ENCODE measurements at places on chromosomes 6 and 20.

DNA sequence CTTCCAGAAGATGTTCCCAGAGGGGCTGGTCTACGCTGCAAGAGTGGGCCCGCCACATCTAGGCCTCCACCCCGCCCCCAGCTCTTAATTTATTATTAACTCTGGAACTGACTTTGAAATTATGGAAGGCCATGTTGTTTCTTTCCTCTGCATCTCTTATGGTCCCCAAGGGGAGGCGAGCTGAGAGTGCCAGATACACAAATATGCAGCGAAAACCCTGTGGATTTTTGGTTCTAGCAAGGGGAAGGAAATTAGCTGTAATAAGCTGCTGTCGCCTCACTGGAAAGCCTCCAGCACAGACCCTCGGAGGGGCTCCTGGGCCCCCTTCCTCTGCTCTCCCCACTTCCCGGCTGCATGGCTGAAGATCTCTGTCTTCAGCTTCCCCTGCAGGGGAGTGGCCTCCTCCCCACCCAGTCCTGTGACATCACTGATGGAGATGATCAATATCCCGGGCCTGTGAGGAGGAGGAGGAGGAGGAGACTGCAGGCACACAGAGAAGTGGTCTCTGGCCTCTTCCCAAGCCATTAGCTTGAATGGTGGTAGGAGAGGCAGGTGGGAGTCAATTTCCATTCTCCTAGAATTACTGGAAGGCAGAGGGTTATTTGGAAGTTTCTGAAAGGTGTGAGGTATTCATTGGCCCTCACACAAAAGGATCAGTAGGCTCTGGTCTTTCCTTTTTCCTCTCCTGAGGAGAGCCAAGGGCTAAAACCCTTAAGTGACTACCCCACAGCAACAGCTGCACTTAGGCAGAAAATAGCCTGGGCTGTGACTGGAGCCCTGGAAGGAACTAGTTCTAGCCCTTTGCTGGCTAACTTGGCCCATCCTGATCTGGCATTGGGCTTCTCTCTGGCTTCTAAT is 39.7 kb upstream of the CCDC167 start:
- DNase-seq: no peak

- no peak for DNase-seq
Observed at GRCh38 chr6:3292431-3293197, 33.9 kb downstream of the PSMG4 start.

DNA sequence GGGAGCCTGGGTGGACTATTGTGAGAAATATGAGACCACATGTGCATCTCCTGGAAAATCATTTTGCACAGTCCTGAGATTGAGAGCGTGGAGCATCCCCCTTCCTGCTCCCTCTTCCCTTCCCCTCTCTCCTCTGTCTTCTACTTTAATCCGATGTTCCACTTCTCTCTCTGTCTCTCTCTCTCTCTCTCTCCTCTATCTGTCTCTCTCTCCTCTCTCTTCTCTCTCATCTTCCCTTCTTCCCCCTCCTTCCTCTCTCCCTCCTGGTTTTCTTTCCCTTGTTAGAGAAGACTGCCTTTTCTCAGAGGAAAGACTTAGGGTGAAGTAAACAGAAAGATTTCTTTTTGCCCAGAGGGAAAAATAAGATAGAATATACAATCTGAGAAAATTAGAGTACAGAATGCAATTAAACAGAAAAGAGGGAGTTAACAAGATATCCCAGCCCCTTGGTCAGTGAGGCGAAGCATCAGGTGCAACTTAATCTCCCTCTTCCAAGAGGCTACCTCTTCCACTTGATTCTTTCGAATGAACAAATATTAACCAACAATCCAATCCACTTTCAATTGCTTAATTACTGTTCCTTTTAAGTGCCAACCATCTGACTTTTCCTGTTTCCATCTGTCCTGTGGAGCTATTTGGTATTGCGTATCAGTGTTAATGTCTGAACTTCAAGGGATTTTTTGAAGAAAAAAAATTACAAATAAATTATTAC is 14.6 kb downstream of the KHDC1 start:
- no peak for DNase-seq

DNA sequence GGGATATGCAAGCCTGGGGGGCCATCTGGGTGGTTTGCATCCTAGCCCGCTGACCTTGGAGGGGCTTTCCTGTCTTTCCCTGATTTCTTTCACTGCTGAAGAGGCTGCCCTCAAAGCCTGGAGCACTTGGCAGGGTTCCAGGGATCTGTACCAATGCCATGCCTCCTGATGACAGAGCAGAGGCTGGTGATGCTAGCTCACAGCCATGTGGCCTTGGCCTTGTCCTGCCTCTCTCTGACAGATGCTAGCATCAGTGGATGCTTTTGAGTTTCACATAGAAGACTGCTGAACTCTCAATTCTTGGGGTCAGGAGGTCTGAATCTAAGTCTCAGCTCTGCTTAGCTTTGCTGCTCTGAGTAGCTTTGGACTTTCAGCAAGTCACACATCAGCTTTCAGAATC is 21.9 kb upstream of the RREB1 start:
- DNase-seq: no peak

DNA sequence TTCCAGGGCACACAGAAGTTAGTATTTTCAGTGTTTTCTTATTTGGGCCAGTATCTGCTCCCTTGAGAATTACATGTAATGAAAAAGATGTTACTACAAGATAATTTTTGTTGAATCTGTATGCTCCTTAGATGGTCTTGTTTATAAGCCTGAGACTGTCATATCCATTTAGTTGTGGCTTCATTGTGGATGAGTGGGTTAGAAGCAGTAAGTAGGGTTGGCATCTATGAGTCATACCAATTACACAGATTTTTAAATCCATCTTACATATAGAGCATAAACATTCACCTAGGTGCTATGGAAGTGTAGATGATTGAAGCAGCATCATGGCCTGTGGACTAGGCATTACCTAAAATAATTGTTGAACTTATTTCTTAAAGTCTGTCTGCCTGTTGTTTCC is 13.5 kb upstream of the BAG2 start:
- no peak for DNase-seq

- DNase-seq: no peak
Observed at GRCh38 chr6:145267076-145267867, 468.0 kb downstream of the EPM2A start.

DNA sequence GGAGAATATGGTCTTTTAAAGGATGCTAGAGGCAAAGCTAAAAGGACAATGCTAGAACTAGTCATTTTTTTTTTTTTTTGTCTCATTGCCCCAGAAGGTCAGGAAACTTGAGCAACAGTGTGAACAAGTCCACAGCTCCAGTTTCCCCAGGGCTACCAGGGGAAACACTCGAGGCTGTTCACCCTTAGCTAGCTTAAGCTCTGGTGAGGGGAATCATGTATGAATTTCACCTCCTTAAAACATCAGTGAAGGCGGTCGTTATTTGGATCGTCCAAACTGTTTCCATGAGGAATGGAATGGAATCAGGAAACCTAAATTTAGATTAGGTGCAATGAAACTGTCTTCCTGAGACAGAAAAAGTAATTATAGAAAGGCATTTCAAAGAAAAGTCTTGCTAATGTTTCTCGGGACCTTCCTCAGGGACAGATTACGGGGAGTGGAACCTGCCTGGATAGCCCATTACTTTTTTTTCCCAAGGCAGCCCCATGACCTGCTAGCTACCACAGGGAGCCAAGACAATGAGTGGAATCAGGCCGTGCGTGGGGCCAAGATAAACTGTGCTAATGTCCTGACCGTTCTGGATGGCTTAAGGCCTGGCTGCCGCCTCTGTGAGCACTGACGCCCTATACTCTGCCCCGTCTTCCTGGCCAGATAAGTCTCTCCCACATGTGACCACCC is 164.8 kb upstream of the SGK1 start:
- no peak for DNase-seq

- DNase-seq: no peak
Observed at GRCh38 chr20:37273988-37274387, 12.4 kb upstream of the GHRH start.

DNA sequence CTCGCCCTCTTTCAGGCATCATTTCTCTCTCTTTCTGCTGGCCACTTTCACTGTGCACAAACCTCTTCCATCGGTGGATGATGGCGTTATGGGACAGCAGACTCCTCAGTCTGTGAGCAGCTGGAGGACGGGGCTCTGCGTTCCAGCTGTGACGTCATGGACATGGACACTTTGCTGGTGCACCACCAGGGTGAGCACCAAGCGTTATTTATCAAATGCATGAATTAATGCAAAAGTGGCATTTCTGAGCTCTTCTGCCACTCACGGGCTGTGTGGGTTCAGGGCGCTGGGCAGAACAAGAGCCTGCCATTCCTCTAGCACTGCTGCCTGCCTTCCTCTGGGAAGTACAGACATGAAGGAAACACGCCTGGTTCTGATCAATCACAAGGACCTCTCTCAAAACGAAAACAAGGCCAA is 82.9 kb upstream of the MPC1 start:
- no peak for DNase-seq

GRCh38 chr20:63156221-63156671 is 59.7 kb downstream of the YTHDF1 start:
- no peak for DNase-seq

DNA sequence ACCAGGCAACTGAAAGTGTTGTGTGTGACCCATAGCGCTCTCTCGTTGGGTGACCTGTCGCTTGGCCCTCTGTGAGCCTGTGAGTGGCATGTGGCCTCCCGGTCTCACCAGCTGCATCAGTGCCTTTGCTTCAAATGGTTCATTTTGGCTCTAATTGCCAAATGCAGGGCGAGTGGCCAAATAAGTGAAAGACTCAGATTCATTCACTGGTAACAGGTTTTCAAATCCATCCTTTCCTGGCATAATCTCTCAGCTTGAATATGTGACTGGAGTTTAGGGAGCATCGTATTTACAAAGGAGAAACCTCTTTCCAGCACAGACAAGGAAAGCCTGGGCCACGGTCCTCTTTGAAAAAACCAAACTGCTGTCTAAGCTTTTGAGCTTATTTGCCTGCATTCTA is 321.6 kb upstream of the QKI start:
- no peak for DNase-seq

Data from stimulated activated CD4-positive, alpha-beta T cell treated with anti-CD3 and anti-CD28 coated beads, Interleukin-1b, Interleukin-23, amount 100 ng/mL, for 1 hour (primary cell).